ENCODE measurements at places on chromosomes 5 and 9.

DNA sequence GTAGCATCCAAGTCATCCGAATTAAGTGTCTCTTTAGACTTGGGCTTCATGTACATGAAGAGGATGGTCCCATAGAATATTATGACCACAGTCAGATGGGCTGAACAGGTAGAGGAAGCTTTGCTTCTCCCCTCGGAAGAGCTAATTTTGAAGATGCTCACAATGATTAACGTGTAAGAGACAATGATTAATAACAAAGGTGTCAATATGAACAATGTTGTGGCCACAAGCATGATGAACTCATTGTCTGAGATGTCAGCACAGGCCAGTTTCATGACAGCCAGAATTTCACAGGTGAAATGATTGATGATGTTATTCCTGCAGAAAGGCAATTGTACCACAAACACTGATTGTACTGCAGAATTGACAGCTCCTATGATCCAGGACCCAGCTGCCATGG lies 626 bp downstream of the OR13C2 start:
- no peaks in the 10 kb centered on the region for H3K36me3 ChIP-seq

DNA sequence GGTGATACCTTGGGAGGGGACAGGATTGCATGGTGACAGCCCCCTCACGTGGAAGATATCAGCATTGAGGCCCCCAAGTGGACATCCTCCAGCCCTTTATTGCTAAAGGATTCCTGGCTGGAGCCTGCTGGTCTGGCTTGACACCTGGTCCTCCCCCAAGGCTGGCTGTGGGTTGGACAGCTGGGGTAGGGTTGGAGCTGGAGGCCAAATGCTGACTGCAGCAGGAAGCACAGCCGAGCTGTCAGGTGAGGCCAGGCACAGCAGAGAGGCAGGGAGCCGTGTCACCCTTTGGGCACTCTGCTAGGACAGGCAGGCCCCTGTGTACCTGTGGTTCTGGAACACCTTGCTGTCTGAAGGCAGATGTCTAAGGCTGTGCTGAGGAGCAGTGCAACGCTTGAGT lies 2.2 kb downstream of the CACFD1 start:
- peaks cover 47% of the 10 kb centered on the region for H3K4me1 ChIP-seq
- peaks cover 3% of the 10 kb centered on the region for H3K27me3 ChIP-seq
- no peak overlapping the region for H3K27ac ChIP-seq
- no peak overlapping the region for H3K4me3 ChIP-seq
- no peak for DNase-seq
- H3K36me3 ChIP-seq = peaks cover 4% of the 10 kb centered on the region

GRCh38 chr9:89933578-89933977 lies 328.8 kb downstream of the GADD45G start:
- DNase-seq = no peak
- H3K27ac ChIP-seq = no peak overlapping the region
- H3K36me3 ChIP-seq = peaks cover 5% of the 10 kb centered on the region
- peaks cover 18% of the 10 kb centered on the region for H3K27me3 ChIP-seq

DNA sequence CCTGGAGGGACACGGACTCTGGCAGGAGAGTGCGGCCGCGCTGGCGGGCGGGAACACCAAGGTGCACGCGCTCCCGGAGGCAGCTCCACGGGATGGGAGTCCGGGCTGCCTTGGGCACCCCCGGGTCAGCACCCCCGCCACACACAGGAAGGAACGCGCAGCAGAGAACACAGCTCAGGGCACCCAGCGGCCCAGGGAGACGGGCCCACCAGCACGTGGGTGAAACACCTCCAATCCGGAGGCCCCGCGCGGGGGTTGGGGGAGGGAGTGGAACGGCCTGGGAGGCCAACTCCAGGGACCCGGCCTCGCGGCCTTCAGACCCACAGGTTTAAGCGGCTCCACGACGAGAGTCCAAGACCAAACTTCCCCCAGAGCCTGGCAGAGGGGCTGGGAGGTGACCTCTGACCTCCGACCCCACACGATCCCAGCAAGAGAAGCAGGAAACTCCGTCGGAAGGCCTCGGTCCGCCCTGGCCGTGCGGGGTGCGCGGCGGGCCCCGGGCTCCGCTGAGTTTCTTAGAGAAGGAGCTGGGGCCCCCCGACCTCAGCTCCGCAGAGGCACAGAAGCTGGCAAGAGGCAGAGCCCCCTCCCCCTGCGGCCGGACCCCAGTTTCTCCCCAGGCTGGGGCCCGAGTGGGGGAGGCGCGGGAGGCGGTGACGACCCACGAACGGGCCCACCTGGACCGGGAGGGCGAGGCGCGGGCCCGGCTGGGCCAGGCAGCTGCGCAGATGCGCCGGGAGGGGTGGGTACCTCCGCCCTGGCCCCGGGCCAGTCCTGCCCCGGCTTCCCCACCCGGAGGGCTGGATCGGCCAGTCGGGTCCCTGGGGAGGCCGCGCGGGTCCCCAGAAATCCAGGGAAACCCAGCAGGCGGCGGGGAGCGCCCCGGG lies 851 bp downstream of the NACC2 start:
- peak overlapping the region; percentile 71 for H3K4me3 ChIP-seq
- H3K4me1 ChIP-seq = peaks cover 25% of the 10 kb centered on the region
- H3K27me3 ChIP-seq = peaks cover 40% of the 10 kb centered on the region

- H3K27me3 ChIP-seq = peaks cover 55% of the 10 kb centered on the region
- no peaks in the 10 kb centered on the region for H3K36me3 ChIP-seq
- DNase-seq = peak; percentile 30
- no peak overlapping the region for H3K27ac ChIP-seq
Observed at GRCh38 chr5:181189962-181190710, 14.9 kb downstream of the TRIM7 start.

GRCh38 chr9:12859704-12860251 lies 85.0 kb downstream of the LURAP1L start:
- no peaks in the 10 kb centered on the region for H3K36me3 ChIP-seq
- H3K4me3 ChIP-seq = no peak overlapping the region

DNA sequence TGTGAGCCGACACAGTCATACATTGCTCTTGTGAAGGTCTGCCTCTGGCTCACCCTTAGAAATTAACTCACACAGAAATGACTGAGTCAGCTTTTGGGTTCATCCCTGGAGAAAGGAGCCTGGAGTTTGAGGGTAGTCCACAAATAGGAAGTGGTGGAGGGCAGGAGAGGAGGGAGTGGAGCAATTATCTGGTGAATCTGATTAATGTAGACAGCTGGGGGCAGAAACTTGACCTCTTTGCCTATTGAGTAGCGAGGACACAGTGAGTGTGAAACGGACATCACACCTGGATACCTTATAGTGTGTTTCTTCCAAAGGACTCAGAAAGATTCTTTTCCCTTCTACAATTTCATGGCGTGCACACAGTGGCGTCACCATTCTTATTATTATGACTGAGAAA lies 48.5 kb upstream of the MSX2 start:
- H3K27ac ChIP-seq = no peak overlapping the region
- H3K36me3 ChIP-seq = no peaks in the 10 kb centered on the region
- H3K4me3 ChIP-seq = no peak overlapping the region
- H3K4me1 ChIP-seq = peaks cover 27% of the 10 kb centered on the region

DNA sequence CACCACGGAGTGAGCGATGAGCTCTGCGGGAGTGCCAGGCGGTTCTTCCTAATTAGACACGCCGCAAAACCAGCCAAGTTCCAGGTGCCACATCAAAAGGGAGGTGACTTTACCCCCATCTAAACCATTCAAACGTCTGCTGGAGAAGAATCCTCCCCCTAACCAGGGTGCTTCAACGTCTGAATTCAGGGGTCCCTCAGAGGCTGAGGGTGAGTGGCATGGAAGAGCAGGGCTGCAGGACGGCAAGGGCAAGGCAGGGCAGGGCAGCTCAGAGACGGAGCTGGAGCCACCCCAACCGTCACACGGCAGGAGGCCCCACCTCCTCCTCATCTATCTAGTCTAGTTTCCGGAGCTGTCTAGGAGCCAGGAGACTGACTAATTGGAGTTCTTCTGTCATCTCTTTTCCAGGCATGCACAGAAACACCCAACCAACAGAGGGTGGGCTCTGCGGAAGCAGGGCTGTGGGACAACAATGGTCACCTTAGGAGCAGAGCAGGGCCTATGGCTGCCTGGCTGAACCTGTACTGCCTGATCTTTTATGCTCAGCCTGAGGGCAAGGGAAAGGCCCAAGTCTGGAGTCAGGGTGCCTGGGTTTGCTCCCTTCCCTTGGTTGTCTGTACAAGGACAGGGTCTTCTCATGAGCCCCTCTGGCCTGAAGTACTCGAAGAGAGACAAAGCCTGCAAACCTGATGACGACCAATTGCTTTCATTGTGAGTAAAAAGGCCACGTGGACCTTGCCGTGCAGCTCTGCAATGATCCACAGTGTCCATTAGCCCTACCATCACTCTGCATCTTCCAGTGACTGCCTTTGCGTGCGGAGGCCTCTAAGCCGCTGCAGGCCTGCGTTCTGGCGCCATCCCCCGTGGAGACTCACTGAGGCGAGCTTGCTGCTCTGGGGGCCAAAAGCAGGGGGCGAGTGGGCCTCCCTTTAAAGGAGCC lies 81.0 kb upstream of the SLC25A51 start:
- H3K4me3 ChIP-seq = no peak overlapping the region
- H3K36me3 ChIP-seq = no peaks in the 10 kb centered on the region
- H3K27me3 ChIP-seq = no peaks in the 10 kb centered on the region
- no peak overlapping the region for H3K27ac ChIP-seq
- peaks cover 38% of the 10 kb centered on the region for H3K4me1 ChIP-seq

DNA sequence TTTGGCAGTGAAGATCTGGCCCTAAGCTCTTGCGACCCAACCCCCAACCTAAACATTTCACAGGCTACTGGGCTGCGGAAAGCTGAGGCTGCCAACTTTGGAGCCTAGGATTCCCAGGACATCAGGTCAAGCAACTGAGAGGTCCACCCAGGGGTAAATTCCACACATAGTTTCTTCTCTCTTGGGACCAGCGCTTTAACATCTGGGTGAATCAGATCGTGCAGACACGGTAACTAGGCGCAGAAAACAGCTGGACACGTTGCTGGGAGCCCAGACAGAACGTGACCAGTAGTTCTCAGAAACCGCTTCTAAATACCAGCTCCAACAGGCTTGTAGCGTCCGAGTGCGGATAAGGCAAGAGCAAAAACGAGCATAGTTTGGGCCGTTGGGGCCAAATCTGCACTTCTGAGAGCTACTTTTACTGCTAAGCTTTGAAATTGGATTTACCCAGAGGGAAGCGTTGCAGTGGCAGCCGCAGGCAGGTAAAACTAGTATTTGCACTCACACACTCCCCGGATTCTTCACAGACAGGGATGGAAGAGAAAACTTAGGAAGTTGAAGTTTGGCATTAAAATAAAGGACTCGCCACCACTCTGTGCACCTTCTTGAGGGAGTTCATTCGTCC lies 11.8 kb downstream of the ITGA1 start:
- H3K4me1 ChIP-seq = peaks cover 64% of the 10 kb centered on the region
- H3K36me3 ChIP-seq = peaks cover 4% of the 10 kb centered on the region
- peak overlapping the region; percentile 96 for H3K4me3 ChIP-seq
- DNase-seq = peak; percentile 68
- peak overlapping the region; percentile 100 for H3K27ac ChIP-seq

GRCh38 chr5:68304421-68305052 lies 89.0 kb downstream of the PIK3R1 start:
- no peak for DNase-seq
- H3K27me3 ChIP-seq = peaks cover 4% of the 10 kb centered on the region
- H3K4me3 ChIP-seq = no peak overlapping the region
- peaks cover 33% of the 10 kb centered on the region for H3K36me3 ChIP-seq

- H3K4me3 ChIP-seq = no peak overlapping the region
- H3K36me3 ChIP-seq = no peaks in the 10 kb centered on the region
- no peak for DNase-seq
Observed at GRCh38 chr5:96150007-96150406, 188.4 kb upstream of the ELL2 start.

DNA sequence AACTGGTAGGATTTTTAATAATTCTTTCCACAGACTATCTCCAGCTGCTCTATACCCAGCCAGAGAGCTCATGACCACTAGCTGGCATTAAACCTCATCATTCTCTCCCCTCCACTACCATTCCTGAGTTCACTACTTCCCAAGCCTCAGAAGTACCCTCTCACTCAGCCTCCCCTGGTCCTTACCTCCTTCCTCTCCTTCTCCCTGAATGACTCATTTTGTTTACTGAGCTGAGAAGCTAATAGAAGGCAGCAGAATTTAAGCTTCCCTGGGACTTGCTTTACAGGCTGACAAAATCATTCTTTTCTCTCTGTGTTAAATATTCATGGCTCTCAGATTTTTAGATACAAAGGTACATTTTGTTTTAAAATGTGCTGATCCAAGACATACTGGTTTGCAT lies 305.4 kb downstream of the TLR4 start:
- no peak overlapping the region for H3K4me3 ChIP-seq
- H3K27ac ChIP-seq = no peak overlapping the region
- DNase-seq = no peak
- no peaks in the 10 kb centered on the region for H3K36me3 ChIP-seq
- no peaks in the 10 kb centered on the region for H3K4me1 ChIP-seq

DNA sequence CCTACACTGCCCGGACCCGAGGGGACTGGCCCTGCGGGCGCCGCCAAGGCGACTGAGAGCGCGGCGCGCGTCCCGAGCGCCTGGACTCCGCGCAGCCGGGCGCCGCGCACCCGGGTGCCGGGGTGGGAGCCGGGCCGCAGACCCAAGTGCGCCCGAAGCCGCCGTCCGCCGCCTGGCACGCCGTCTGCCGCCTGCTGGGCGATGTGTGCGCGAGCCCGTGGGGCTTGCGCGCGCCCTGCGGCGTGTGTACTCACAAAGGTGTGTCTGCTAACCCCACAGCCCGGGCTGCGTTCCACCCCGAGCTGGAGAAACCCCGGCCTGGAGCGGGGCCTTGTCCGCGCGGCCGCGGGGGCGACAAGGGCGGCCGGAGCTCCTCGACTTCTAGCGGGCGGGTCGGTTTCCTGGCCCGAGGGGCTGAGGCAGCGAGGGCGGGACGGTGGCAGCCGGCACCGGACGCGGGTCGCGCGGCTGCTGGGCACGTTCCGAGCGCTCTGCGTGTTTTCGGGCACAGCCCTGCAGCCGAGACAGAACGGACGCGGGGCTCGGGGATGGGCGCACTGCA lies 1.1 kb upstream of the ZSWIM6 start:
- H3K4me3 ChIP-seq = peak overlapping the region; percentile 95
- peaks cover 7% of the 10 kb centered on the region for H3K27me3 ChIP-seq
- peak overlapping the region; percentile 93 for H3K27ac ChIP-seq
- DNase-seq = peak; percentile 69
- peaks cover 14% of the 10 kb centered on the region for H3K36me3 ChIP-seq
- H3K4me1 ChIP-seq = peaks cover 54% of the 10 kb centered on the region

- H3K4me1 ChIP-seq = peaks cover 30% of the 10 kb centered on the region
- H3K4me3 ChIP-seq = no peak overlapping the region
- no peak for DNase-seq
- H3K27ac ChIP-seq = peak overlapping the region; percentile 98
Observed at GRCh38 chr5:150441813-150442698, 7.5 kb downstream of the RPS14 start.

GRCh38 chr9:108634204-108634603 lies 221.6 kb downstream of the ACTL7B start:
- H3K27ac ChIP-seq = no peak overlapping the region
- H3K4me3 ChIP-seq = no peak overlapping the region
- peaks cover 9% of the 10 kb centered on the region for H3K4me1 ChIP-seq
- H3K36me3 ChIP-seq = no peaks in the 10 kb centered on the region

GRCh38 chr5:124995421-124995820 lies 249.0 kb upstream of the ZNF608 start:
- H3K27ac ChIP-seq = no peak overlapping the region
- peaks cover 28% of the 10 kb centered on the region for H3K4me1 ChIP-seq
- H3K27me3 ChIP-seq = no peaks in the 10 kb centered on the region
- H3K4me3 ChIP-seq = no peak overlapping the region
- DNase-seq = no peak

GRCh38 chr9:131406563-131407436 lies 12.9 kb downstream of the PRRC2B start:
- peak overlapping the region; percentile 58 for H3K4me3 ChIP-seq
- DNase-seq = no peak
- H3K27ac ChIP-seq = peak overlapping the region; percentile 96
- peaks cover 27% of the 10 kb centered on the region for H3K36me3 ChIP-seq

- no peaks in the 10 kb centered on the region for H3K4me1 ChIP-seq
- H3K4me3 ChIP-seq = no peak overlapping the region
- no peak for DNase-seq
- peaks cover 3% of the 10 kb centered on the region for H3K27me3 ChIP-seq
- H3K27ac ChIP-seq = no peak overlapping the region
- no peaks in the 10 kb centered on the region for H3K36me3 ChIP-seq
Observed at GRCh38 chr5:160640406-160640805, 211.6 kb downstream of the ATP10B start.

Data from nephron progenitor cell (in vitro differentiated cells).